ENCODE measurements at places on chromosomes 2 and 18.

- no peak for DNase-seq
Measured at GRCh38 chr2:46167924-46168323, 129.3 kb upstream of the EPAS1 start.

- no peak for DNase-seq
Measured at GRCh38 chr2:55087936-55088335, 37.7 kb upstream of the RTN4 start.

DNA sequence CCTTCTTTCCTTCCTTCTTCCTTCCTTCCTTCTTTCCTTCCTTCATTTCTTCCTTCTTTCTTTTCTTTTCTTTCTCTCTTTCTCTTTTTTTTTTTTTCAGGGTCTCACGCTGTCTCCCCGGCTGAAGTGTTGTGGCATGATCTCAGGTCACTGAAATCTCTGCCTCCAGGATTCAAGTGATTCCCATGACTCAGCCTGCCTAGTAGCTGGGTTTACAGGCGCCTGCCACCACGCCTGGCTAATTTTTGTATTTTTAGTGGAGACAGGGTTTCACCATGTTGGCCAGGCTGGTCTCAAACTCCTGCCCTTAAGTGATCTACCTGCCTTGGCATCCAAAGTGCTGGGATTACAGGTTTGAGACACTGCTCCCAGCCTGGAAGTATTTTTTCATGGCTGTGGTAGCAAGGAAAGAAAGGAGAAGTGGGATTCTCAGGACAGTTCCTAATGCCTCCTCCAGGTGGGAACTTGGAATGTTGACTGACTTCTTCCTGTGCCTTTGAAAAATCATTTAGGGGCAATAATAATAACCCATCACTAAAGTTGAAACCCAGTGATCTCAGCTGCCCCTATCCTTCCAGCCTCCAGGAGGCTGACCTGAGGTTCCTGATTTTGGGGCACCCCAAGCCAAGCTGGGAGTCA is 89.3 kb upstream of the CELF4 start:
- no peak for DNase-seq

DNA sequence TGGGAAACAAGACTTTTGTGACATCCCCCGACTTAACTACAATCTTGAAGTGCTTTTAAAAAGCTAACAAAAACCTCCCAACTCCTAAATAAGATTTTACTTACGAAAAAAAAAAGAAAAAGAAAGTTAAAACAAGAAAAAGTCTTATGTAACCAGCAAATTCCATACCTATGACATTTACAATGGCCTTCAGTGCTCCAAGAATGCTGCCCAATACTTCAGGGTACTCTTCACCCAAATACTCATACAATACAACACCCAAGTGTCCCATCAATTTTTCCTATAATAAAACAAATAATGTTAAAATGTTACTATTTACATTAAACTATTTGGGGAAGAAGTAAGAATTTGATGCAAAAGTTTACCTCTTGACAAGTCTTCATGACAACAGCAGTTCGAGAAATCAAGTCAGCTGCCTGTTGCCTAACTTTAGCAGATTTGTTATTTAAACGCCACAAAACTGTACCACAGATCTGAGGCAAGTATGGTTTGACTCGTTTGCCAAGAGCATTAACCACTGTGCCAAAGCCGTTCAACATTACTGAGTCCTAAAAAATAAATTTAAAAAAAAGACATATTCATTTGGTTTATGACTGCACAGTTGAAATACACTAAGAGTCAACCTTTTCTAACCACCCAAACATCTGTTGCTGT is 34.8 kb downstream of the SF3B1 start:
- DNase-seq: no peak

DNA sequence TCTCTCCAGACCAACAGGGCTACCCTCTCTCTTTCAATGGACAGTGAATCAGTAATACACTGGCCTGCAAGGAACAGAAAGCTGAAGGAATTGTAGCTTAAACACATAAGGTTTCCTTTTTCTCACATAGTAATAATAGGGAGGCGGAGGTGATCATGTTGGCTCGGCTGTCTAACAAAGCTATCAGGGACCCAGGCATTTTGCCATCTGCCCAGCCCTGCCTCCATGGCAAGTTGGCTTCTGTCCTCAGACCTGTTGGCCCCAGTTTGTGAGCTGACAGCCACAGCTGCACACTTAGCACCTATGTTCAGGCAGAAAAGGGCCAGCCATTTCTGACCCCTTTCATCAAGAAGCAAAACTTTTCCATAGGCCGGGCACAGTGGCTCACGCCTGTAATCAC is 2.0 kb upstream of the CHRNG start:
- no peak for DNase-seq
